ENCODE measurements at places on chromosomes 12 and 14. TPM values are rescaled to one million over a fixed set of nuclear protein-coding genes. Genes with fewer than 3 reads are reported as not detected.

DNA sequence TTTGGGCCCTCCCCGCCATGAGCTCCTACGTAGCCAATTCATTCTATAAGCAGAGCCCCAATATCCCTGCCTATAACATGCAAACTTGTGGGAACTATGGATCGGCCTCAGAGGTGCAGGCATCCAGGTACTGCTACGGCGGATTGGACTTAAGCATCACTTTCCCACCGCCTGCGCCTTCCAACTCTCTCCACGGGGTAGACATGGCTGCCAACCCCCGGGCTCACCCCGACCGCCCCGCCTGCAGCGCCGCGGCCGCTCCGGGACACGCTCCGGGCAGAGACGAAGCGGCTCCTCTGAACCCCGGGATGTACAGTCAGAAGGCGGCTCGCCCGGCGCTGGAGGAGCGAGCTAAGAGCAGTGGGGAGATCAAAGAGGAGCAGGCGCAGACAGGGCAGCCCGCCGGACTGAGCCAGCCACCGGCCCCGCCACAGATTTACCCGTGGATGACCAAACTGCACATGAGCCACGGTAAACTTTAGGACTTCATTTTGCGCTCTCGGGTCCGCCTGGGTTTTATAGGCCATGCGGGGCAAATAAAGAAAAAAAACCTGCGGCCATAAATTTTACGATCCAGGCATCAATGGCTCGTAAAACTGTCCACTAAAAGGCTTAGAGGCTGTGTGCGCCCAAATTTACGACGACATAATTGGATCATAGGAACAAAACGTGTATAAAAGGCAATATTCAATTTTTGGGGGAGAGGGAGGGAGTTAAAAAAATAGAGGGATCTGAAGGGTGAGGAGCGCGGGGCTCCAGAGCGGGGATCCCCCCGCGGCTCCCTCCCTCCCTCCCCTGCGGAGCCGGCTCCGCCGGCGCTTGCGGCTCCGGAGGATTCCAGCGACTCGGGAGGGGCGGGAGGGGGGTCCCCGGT, 493 bp downstream of the HOXC5 start:
- peak; percentile 10 for ATAC-seq

- ATAC-seq: peak; percentile 74
Measured at GRCh38 chr12:122356192-122356635, 66.3 kb downstream of the CLIP1 start.

DNA sequence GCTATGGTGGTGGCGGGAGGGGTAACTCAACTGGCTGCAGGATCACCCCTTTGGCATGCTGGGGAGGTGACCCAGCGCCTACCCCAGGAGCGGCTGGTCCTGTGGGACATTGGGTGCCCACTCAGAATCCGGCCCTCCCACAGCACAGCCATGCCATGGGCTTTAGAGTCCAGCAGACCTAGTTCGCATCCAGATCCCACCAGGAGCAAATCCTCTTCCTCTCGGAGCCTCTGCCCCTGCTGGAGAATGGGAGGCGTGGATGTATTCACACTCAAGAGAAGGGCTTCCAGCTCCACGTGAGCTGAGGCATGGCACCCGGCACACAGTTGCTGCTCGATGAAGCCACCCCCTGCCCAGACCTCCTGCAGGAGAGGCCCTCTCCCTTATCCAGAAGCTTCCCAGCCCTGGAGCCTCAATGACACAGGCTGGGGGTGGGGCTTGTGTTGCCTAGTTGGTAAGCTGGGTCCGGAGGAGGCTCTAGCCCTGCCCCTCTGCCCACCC, 17.7 kb downstream of the FAM222A start:
- ATAC-seq: no peak

GRCh38 chr14:51862176-51862796, 1.9 kb downstream of the GNG2 start:
- no peak for ATAC-seq

DNA sequence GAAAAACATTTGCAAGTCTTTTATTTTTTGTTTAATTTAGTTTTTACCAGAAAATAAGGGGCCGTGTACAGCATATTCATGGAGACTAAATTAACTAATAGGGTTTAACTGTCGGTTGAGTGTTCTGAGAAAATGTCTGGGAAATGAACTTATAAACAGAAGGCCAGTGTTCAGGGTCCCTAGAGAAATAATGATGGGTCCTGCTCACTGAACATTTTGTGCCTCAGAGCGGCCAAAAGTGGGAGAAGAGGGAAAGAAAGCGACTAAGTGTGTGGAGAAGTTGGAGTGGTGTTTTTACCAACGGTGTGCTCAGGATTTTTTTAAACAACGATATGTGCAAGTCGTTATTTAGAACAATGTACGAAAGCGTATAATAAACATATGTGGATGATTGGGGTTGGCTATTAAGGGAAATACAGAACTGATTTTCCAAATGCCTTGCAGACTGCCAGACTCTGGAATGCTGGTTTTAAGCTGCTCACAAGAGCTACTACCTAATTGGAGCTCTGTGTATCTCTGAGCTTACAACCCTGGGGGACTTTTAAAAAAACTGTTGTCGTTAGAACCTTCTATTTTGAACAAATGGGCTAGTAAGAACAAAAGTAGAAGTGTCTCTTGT, 166.7 kb downstream of the SLC38A4 start:
- no peak for ATAC-seq

GRCh38 chr12:96985515-96986362, 78.7 kb downstream of the NEDD1 start:
- peak; percentile 63 for ATAC-seq

DNA sequence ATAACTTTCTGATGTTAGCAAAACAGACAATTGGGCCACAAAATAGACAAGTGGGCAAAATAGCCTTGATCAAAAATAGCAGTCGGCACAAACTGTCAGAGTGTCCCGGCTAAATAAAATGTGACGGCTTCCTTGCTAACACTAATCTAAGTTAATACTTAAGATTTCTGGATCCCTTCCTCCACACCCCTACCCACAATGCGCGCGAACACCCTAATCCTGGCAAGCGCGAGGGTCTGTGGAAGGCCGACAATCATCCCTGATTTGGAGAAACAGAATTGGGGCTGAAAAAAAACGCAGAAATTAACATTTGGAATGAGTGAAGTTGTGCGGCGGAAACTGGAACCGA, 489 bp downstream of the CEP290 start:
- ATAC-seq: no peak

DNA sequence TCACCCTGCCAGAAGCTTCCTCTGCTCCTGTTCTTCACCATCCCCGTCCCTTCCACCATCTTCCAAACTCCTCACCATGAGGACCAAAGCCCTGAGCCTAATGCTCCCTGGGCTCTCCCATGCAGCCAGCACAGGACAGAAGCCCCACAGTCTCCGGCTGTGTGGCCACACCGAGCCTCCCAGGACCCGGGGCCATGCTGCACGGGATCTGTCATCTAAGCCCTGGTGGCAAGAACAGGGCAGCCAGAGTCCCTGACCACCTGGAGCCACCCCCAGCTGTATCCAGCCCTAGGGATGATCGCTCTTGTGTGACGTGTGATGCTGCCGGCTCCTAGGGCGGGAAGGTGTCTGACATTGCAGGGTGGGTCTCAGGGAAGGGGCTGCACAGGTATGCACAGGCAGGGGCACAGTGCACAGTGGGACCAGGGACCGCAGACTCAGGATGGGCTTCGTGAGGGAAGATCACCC, 8.1 kb downstream of the TMEM179 start:
- no peak for ATAC-seq

GRCh38 chr12:93832131-93832530, 155.0 kb downstream of the CRADD start:
- no peak for ATAC-seq

DNA sequence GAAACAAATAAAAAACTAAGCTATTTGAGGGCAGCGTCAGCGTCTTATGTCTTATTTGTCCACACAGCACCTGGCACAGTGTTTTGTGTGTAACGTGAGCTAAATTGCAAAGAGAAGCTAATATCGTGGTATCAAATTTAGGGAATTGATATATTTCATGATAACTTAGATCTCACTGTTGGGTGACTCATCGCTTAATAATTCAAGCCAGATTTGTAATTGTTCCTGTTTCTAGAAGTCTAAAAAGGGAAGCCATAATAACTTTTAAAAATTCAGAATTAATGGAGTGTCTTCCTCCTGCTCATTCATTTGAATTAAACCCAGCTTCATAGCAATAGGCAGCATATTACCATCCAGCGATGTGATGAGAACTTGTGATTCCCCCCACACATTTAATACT, 214.7 kb downstream of the PDZRN4 start:
- ATAC-seq: no peak

GRCh38 chr14:55436519-55436918, 3.9 kb downstream of the TBPL2 start:
- ATAC-seq: no peak

DNA sequence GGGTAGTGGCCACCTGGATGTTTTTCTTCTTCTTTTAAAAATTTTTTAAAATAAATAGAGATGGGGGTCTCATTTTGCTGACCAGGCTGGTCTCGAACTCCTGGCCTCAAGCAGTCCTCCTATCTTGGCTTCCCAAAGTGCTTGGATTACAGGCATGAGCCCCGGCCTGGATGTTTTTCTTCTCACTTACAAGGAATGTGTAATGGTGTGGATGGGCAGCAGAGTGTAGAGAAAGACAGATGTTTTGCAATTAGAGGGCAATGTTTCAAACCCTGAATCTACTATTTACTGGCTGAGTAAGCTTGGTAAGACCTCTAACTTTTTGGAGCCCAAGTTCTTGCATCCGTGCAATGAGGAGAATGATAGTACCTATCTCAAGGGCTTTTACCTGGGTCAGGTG, 48.1 kb downstream of the ADCK1 start:
- ATAC-seq: no peak

GRCh38 chr12:88909510-88909909, 329.2 kb upstream of the KITLG start:
- ATAC-seq: no peak

DNA sequence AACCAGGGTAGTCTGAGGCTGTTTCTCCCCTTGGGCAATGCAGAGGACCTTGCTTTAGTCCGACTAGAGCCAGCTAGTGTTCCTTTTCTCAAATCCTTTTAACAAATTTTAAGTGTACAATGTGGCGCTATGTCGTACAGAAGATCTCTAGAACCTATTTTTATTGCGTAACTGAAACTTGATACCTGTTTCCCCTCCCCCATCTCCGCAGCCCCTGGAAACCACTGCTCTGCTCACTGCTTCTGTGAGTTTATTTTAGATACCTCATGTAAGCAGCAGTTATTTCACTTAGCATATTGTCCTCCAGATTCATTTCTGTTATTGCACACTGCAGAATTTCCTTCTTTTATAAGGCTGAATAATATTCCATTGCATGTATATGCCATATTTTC, 1092.3 kb downstream of the AACS start:
- no peak for ATAC-seq

CLEC1A gene
- total RNA-seq: 0.68 TPM

LIN7A gene
- 0.56 TPM for total RNA-seq

FAM181A gene
- not detected for total RNA-seq

KRT73 gene
- total RNA-seq: not detected

PRB2 gene
- total RNA-seq: not detected

RIN3 gene
- total RNA-seq: 5.4 TPM

ST8SIA1 gene
- total RNA-seq: 1.5 TPM

DPPA3 gene
- total RNA-seq: not detected

All from esophagus mucosa (tissue), 1 donor.